ENCODE measurements at places on chromosomes 7 and 10.

- peak; percentile 87 for DNase-seq
Measured at GRCh38 chr7:26201247-26202018, at the start of gene CBX3. CBX3 (plus strand) TSS chr7:26201745; CDS start chr7:26202999, 1,254 bp downstream.

- DNase-seq, result no peak
Measured at GRCh38 chr10:89648074-89648473, 3.0 kb upstream of the PANK1 start.

- DNase-seq, result no peak
Measured at GRCh38 chr10:98444314-98445006, 2.3 kb downstream of the HPS1 start.

GRCh38 chr10:131851346-131851745 lies 49.5 kb upstream of the PPP2R2D start:
- DNase-seq, result no peak

GRCh38 chr7:108452707-108453106 lies 3.5 kb downstream of the NRCAM start:
- no peak for DNase-seq

GRCh38 chr7:107843184-107843583 lies 40.2 kb upstream of the SLC26A3 start:
- DNase-seq, result no peak

GRCh38 chr7:126778101-126778500 lies 474.6 kb downstream of the GRM8 start:
- no peak for DNase-seq

- DNase-seq, result no peak
Measured at GRCh38 chr7:33882040-33882837, 23.1 kb upstream of the BMPER start.

GRCh38 chr10:85857791-85858190 lies 508.8 kb downstream of the GRID1 start:
- DNase-seq, result no peak

GRCh38 chr7:100675581-100676350 lies 2.2 kb downstream of the GNB2 start:
- DNase-seq, result peak; percentile 92

DNA sequence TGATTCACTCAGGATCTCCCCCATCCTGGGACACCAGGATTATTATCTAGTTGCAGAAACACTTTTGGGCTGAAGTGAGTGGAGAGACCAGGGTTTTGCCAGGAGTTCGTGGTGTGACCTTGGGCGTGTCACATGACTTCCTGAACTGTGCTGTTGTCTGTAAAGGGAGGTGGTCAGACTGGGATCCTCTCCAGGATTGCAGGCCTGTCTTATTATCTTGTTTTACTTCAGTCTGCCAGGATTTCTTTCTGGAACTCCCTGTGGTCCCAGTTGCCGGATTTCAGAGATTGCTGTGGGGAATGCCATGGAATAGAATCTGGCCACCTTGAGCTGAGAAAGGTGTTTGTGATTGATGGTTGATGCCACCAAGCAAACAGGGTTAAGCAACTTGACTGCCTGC lies 35.8 kb downstream of the CRCP start:
- DNase-seq, result no peak

GRCh38 chr10:64574371-64574770 lies 1053.2 kb downstream of the REEP3 start:
- DNase-seq, result no peak

GRCh38 chr10:121326905-121327304 lies 271.3 kb downstream of the FGFR2 start:
- no peak for DNase-seq
